NCI-H2029 (cell line): ENCODE measurements at places on chromosomes 7 and 10.

- no peak for DNase-seq
Measured at GRCh38 chr7:85186083-85186520, 754 bp downstream of the SEMA3D start.

- no peak for DNase-seq
Measured at GRCh38 chr7:125773113-125773785, 843.6 kb upstream of the POT1 start.

- DNase-seq, result no peak
Measured at GRCh38 chr10:106183041-106183440, 981.5 kb downstream of the SORCS1 start.

DNA sequence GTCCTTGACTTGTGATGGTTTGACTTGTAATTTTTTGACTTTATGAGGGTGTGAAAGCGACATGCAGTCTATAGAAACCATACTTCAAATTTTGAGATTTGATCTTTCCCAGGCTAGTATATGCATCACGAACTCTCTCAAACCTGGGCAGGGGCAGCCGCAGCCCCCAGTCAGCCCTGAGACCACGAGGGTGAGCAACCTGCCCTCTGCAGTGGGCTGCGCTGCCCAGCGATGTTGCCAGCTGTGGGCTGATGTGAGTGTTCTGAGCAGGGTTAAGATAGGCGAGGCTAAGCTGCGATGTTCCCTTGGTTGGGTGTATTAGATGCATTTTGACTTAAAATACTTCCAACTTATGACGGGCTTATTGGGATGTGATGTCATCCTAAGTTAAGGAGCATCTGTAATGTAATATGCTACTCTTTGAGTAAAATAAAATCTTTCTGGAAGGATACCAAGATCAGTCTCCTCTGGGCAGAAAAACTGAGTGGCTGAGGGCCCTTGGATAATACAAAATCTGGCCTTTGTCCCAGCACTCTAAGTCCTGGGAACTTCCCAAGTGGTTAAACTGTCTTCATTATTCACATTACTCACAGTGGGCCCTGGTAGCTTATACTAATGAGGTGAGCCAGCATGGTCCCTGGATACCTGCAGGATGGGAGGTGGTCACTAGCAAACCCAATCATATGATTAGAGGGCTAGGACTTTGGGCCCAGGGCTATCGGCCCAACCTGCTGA is 28.4 kb upstream of the CNPY1 start:
- no peak for DNase-seq

DNA sequence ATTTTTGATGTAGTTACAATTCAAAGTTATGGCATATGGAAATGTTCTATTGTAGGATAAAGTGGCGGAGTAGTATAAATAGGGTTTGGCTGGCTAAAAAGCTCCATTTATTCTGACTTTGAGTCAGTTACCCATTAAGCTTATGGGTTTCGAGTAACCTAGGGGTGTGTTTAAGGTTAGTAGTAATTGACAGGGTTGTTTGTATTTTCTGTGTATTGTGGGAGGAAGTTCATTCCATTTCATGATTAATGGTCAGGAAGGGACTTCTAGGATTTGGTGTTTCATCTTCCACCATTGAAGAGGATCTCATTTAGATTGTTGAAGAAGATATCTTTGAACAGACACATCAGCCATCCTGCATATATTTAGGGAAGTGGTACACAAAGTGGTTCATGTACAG is 75.0 kb downstream of the BICC1 start:
- no peak for DNase-seq

- no peak for DNase-seq
Measured at GRCh38 chr10:78361031-78361430, 327.4 kb downstream of the RPS24 start.

DNA sequence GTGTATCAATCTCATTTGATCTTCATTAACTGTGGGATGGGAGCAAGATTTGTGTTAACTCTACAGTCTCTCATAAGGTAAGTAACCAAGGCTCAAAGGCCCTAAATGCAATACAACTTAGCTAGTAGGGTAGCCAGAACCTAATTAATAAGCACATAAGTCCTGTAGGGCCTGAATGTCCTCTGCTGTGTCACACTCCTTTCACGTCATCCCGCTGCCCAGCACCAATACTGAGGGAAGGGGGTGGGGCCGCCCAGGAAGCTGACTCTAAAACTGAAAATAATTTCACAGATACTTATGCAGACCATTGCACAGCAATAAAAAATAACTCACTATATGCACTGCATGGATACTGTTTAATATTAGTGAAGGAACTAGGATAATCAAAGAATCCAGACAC is 13.7 kb downstream of the CCDC6 start:
- DNase-seq, result no peak

- no peak for DNase-seq
Measured at GRCh38 chr7:80273327-80273726, 138.7 kb downstream of the GNAI1 start.

DNA sequence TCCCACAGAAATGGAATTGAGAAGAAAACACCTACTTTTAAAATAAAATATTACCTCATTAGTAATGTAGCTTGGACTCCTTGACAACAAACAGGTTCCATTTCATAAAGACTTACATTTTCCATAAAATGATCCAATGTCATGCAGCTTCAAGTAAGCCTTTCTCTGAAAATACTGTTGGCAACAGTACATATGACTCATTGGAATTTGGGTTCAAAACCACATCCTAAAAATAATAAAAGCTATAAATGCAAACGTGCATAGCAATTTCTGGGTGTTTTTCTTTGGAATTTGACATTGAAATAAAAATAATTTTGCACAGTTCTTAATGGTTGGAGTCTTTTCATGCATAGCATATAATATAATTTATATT is 47.9 kb downstream of the FHIP2A start:
- no peak for DNase-seq

GRCh38 chr10:117684672-117685211 is 142.2 kb downstream of the EMX2 start:
- DNase-seq, result no peak

GRCh38 chr7:30789334-30789711 is 18.1 kb downstream of the MINDY4 start:
- no peak for DNase-seq

- no peak for DNase-seq
Measured at GRCh38 chr7:133376514-133376913, 123.6 kb downstream of the EXOC4 start.

GRCh38 chr10:117677239-117677638 is 134.7 kb downstream of the EMX2 start:
- no peak for DNase-seq

DNA sequence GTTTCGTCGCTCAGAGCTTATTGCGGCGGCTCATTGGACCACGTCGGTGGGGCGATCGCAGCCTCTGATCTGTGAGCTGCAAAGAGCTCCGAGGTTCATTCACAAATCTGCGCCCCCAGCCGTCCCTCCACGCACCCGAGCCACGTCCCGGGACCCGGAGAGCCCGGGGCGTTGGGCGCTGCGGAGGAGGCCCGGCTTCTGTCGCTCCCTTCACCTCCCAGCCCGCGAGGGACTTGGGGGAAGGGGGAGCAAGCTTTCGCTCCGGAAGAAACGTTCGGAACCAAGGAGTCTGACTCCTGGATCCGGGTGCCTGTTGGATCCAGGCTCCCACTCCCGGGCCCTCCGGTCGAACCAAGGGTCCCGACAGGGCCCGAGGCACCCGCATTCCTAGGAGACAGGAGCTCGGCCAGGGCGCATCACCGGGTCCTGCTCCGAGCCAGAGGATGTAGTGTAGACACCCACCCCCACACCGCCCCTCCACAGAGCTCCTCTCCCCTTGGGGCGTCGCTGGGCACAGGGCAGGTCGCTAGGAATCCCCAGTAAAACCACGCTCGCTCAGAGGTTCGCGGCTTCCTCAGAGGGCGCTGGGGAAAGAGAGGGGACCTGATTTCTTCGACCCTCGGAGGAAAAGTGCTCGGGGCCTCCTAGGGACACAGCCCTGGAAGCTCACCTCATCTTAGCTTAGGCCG is 7.9 kb upstream of the EN2 start:
- DNase-seq, result no peak

DNA sequence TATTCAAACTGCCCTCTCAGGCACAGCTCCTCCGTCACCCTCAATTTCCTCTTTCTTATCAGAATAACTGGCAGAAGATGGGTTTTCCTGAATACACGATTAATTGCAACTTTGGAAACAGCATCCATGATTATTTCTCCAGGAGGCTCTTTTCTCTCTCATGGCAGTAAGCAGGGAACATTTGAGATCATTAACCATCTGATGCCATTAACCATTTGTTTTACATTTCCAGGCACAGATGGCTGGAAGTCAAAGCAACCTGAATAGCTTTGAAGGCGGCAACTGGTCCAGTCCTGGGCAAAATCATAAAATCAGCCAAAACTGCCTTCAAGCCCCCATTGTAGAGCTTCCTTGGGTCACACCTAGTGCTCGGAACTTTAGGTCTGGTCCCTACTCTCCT is 289.5 kb upstream of the AOAH start:
- DNase-seq, result no peak
